DMS53 (cell line): ENCODE measurements at places on chromosomes 11 and 22.

GRCh38 chr11:64146036-64146955, 19.6 kb downstream of the MACROD1 start:
- peak; percentile 74 for DNase-seq

DNA sequence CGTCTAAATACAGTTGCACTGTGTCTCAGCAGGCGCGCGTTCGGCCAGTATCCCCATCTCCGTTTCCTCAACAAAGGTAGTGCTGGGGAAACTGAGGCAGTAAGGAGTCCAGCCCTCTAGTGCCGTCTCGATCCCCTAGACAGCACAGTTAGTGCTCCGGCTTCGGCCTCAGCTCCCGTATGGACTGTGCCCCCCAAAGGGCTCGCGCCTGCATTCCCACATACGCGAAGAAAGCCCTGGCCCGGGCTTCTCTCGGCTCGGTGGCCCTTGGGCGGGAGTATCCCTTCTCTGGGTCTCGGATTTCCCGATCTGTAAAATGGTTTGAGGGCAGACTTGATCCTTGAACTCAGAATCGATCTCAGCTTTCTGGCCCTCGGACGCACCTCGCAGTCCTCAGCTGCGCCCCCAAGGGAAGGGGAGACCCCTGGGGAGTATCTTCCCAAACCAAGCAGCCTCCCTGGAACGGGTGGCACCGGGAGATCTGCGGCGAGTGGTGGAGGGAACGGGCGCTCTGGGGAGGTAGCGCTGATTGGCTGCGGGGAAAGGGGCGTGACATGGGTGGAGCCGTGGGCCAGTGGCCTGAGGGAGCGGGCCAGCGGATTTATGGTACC, 759 bp upstream of the PEX16 start:
- DNase-seq = peak; percentile 86

DNA sequence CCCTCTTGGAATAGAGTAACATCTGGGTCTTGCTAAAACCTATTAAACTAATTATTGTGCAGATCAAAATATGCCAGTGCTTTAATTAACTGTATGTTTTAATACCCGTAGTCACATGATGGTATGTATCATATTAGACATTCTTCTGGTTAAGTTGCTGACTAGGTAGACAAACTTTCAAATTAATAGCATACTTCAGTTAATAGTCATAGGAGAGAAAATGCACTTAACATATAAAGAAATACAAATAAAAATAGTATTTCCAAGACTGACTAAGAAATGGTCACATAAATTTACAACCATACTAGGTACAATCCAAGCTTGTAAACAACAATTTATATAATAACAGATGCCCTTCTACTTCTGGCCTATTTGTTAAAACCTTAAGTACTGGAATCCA, 7.6 kb upstream of the EXPH5 start:
- no peak for DNase-seq

GRCh38 chr11:128732471-128733277, 38.8 kb downstream of the FLI1 start:
- DNase-seq = no peak

- DNase-seq = no peak
These were observed 31.3 kb downstream of the LINC01488 start for GRCh38 chr11:69512790-69513189.

GRCh38 chr22:19044381-19044780, 77.8 kb downstream of the DGCR2 start:
- no peak for DNase-seq

GRCh38 chr11:123069908-123070821, 8.2 kb upstream of the HSPA8 start:
- peak; percentile 82 for DNase-seq

DNA sequence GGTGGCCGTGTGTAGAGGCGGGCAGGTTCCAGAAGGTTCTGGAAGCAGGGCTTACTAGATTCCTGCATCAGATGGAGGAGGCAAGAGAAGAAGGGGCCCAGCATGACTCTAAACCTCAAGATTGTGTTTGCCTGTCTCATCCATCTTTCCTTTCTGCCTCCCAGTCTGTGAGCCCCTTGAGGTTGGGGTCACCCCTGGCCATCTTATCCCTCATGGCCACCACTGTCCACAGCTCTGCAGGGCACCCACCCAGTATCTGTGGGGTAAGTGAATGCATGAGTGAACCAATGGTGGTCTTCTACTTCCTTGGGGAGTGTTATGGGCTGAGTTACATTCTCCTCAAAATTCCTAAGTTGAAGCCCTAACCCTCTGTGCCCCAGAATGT, 79.3 kb downstream of the MYEOV start:
- DNase-seq = no peak

DNA sequence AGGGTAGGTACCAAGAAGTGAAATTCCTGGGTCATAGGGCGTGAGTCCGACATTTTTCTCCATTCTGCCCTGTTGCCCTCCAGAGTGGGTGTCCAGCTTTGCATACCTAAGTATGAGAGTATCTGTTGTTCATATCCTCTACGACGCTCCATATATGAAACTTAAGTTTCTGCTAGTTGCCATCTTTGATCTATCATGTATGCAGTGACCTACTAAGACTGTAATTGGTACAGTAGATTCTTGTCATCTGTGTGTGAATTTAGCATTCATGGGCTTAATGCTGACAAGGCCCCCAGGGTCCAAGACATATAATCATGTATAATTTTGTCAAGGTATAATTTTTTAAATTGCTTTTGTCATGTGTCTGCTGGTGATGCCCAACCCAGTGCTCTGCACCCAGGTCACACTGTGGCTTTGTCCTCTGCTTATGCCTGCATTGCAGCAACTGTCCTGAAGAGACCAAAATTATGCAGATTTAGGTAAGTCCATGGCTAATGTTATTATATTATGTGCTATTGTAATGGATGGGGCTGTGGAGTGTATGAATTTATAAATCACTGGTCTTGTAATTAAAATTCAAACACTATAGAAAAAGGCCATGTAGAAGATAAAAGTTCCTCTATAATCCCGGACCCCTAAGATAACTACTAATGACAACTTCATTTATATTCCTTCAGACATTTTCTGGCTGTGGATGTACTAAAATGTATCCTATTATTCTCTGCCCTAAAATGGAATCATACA, 12.2 kb downstream of the NEAT1 start:
- DNase-seq = no peak

- no peak for DNase-seq
These were observed 8.2 kb downstream of the MMP8 start for GRCh38 chr11:102716527-102716926.

DNA sequence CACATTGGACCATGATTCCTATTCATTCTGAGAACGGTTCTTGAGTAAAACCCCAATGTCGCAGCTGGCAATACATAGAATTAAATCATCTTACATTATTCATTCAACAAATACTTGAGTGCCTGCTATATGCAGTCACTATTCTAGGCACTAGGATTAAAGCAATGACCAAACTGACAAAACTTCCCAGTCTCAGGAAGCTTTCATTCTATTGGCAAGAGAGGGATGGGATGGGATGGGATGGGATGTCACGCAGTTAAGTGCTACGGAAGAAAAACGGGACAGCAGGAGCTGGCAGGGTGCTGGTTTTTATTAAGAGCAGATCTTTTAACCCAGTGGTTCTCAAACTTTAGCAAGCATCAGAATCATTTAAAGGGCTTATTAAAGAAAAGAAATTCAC, 2.9 kb downstream of the PAK1 start:
- no peak for DNase-seq

GRCh38 chr11:91326280-91326679, 898.3 kb upstream of the FAT3 start:
- DNase-seq = no peak

DNA sequence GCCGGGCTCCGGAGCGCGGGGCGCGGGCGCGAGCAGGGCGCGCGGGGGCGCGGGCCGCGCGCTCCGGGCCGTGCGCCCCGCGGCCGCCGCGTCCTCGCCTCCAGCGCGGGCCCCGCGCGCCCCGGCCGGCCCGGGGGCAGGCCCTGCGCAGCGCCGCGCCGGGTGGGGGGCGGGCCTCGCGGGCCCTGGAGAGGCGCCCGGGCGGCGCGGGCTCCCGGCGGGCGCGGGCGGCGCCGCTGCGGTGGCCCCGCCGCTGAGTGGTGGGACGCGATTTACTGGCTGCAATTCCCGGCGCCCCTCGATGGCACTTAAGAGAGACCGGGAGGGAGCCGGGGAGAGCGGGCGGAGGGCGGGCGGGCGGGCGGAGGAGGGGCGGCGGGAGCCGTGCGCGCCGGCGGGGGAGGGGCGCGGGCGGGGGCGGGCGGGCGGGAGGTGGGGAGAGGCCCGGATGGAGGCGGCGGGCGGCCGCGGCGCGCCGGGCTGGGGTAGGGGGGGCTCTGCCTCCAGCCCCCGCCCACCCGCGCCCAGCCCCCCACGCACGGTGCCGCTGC, 73.2 kb upstream of the TCF20 start:
- DNase-seq = peak; percentile 83
